ENCODE measurements at places on chromosomes 2 and 18.

GRCh38 chr18:63924551-63924950 lies 16.8 kb downstream of the SERPINB10 start:
- no peaks in the 10 kb centered on the region for H3K36me3 ChIP-seq
- H3K27me3 ChIP-seq = no peaks in the 10 kb centered on the region
- no peaks in the 10 kb centered on the region for H3K4me1 ChIP-seq
- DNase-seq = no peak
- H3K27ac ChIP-seq = no peak overlapping the region

DNA sequence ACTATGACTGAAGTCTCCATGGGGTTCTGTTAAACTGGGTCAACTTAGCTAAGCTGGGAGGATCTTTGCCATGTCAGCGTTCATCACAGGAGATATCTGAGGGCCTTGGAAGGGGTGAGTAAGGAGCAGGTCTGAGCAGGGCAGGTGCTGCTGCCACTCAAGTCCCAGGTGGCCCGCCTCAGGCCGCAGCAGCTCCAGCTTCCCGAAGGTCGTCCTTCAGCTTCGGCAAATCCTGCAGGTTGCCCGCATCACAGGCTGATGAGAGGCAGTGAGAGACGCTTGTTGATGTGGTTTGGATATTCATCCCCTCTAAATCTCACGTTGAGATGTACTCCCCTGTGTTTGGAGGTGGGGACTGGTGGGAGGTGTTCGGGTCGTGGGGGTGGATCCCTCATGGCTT lies 166.6 kb downstream of the VAPA start:
- H3K4me3 ChIP-seq = no peak overlapping the region
- H3K36me3 ChIP-seq = no peaks in the 10 kb centered on the region
- no peaks in the 10 kb centered on the region for H3K27me3 ChIP-seq
- no peak overlapping the region for H3K27ac ChIP-seq
- H3K4me1 ChIP-seq = no peaks in the 10 kb centered on the region
- no peak for DNase-seq

GRCh38 chr2:208092093-208092832 lies 32.1 kb downstream of the CRYGD start:
- H3K27me3 ChIP-seq = no peaks in the 10 kb centered on the region
- no peaks in the 10 kb centered on the region for H3K36me3 ChIP-seq
- H3K4me1 ChIP-seq = no peaks in the 10 kb centered on the region
- H3K27ac ChIP-seq = no peak overlapping the region
- DNase-seq = no peak

- DNase-seq = no peak
- no peak overlapping the region for H3K4me3 ChIP-seq
- peak overlapping the region; percentile 39 for H3K27ac ChIP-seq
These were observed 44.2 kb upstream of the HS6ST1 start for GRCh38 chr2:128362889-128363228.

- no peak overlapping the region for H3K4me3 ChIP-seq
- no peak for DNase-seq
- no peak overlapping the region for H3K27ac ChIP-seq
- H3K4me1 ChIP-seq = no peaks in the 10 kb centered on the region
These were observed 45.4 kb downstream of the RALBP1 start for GRCh38 chr18:9520666-9521065.

DNA sequence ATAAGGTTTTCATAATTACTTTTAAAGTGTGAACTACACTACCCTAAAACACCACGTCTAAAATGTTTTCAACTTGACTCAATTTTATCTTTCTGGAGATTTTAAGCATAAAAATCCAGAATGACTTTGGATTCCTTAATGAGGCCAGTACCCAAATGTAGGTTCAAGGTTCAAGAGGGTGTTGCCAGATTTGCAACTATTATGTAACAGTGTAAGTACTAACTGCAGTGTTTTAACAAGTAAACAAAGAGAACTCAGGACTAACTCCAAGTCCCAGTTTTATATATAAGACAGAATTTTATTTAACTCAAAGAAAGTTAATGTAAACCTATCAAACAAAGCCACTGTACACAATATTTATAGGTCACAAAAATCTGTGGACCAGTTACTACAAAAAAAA lies 5.7 kb downstream of the HIBCH start:
- no peak for DNase-seq
- peaks cover 8% of the 10 kb centered on the region for H3K36me3 ChIP-seq
- H3K27me3 ChIP-seq = no peaks in the 10 kb centered on the region
- H3K27ac ChIP-seq = no peak overlapping the region

All from ascending aorta (tissue), 2 donors.